Activated T-cell treated with anti-CD3 and anti-CD28 coated beads for 48 hours (primary cell): ENCODE measurements at places on chromosomes 6 and 20.
A peak's percentile ranks its signal among the peaks of the same experiment; 100 is the strongest.

GRCh38 chr20:23446505-23446904 lies 6.2 kb downstream of the CST11 start:
- peak; percentile 22 for DNase-seq

GRCh38 chr6:142851601-142852000 lies 93.4 kb downstream of the HIVEP2 start:
- DNase-seq: no peak

DNA sequence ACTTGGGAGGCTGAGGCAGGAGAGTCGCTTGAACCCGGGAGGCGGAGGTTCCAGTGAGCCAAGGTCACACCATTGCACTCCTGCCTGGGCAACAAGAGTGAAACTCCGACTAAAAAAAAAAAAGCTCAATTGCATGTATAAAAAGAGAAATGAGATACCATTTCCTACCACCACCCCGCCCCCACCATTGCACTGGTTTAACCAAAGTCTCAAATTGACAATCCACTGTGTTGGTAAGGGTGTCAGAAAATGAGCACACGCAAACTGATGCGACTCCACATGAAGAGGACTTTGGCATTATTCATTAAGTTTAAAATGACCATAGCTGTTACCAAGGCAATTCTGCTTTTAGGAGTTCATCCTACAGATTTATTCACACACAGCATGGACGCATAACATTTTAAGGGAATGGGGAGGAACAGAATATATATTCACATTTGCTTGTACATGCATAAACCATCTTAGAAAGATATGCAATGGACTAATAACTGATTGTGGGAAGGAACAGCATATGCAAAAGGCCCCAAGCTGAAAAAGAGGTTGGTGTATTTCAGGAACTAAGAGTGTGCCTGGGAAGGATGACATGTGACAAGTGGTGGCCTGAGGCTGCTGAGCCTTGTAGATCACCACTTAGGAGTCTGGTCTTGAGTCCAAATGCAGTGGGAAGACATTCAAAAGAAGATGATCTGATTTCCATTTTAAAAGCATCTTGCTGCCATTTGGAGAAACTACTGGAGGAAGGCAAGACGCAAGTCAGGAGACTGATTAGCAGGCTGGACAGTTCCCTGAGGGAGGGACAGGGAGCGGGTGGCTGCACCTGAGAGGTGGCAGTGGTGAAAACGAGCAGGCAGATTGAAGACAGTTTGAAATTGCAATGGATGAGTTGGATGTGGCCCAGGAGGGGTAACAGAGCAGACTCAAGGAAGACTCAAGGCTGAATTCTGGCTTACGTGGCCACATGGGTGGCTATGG lies 37.2 kb upstream of the PTPN1 start:
- DNase-seq: no peak

- DNase-seq: no peak
Observed at GRCh38 chr6:129111346-129111745, 228.4 kb downstream of the LAMA2 start.
